Fibroblast of mammary gland (primary cell): ENCODE measurements at places on chromosomes 6 and 20.

DNA sequence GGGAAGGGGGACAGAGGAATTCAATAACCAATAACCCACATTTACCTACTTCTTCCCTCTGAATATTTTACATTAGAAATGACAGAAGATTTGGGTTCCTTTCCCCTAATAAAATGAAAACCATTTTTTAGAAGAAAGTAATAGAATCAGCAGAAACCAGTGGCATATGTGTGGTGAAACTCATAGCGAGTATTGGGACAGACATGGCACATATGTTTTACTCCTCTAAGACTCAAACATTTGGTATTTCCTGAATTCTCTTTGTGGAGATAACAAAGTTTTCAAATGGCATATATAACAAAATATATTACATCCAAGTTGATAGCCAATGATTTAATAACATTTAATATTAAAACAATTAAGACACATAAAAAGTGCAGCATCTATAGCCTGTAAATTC lies 12.9 kb upstream of the BEND3 start:
- peak; percentile 32 for DNase-seq

- DNase-seq, result no peak
Measured at GRCh38 chr6:160832422-160832821, 130.4 kb downstream of the PLG start.

- DNase-seq, result no peak
Measured at GRCh38 chr20:55052459-55052858, 577.1 kb downstream of the DOK5 start.

- no peak for DNase-seq
Measured at GRCh38 chr6:95785785-95786184, 208.4 kb downstream of the MANEA start.

- no peak for DNase-seq
Measured at GRCh38 chr6:170209354-170210025, 81.4 kb downstream of the DLL1 start.

GRCh38 chr6:30700340-30700739 lies 9.6 kb upstream of the NRM start:
- no peak for DNase-seq

DNA sequence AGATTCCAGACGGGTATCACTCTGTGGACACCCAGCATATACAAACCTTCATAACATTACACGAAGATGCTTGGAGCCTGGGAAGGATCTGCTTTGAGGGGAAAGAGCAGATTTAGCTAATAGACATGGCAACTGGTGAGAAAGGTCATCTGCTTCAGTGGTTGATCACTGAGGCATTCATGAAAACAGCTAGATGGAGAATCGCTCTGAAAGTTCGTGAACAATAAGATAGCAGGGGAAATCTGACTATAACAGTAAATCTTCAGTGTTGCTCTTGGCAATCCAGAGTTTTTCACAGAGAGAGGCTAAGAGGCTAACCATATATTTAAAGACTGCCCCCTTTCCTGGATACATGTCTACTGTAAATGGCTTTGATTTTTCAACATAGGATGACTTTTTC lies 245.3 kb downstream of the FARS2 start:
- no peak for DNase-seq

DNA sequence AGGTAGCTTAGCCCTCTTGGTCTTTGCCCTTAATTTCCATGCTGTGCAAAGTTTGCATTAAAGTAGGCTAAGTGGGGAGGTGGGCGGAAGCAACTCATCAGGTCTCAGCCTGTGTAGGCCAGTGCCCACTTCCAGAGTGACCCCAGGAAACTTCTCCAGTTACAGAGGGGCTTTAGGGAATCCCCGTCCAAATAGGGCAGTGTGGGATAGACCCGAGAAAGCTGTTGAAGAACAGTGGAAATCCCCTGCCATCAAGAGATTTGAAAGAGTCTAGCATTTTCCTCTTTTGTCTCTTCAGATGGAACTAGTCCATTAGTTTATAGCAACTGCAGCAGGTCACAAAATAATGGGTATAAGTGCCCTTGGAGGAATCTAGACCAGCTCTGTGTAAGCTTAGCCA lies 20.2 kb downstream of the SF3B5 start:
- no peak for DNase-seq

DNA sequence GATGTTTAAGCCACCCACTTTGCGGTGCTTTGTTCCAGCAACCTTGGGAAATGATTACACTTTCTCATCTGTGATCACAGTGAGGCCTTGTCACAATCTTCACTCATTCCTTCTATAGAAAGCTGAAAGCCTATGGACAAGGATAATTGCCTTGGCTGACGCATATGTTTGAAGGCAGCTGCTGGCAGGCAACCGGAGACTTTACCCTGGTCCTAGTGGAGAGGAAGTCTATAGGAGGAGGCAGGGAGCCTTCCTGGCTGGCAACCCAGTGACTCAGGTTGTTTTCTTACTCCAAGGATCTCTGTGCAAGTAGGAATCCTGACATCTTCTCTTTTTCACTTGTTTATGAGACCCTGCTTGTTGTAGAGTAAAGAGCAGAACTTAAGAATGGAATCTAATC lies 34.1 kb upstream of the ESR1 start:
- peak; percentile 10 for DNase-seq

GRCh38 chr6:33716890-33717632 lies 5.6 kb upstream of the UQCC2 start:
- no peak for DNase-seq

DNA sequence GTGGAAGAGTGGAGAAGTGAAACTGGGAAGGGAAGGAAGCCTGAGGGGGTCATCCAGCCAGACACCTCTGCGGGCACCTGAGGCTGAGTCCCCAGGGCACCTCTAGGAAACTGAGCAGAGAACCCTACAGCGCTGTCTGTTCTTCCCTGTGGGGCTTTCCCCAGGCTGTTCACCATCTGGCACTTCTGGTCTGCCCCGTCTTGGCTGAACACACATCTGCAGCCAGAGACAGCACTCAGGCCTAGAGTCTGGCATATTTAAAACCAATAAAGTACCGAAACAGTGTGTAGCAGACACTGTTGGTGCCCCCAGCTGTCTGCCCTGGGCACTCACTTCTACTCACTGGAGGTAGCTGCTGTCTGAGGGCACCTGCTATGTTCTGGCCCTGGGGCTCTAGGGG lies 9.4 kb upstream of the ARFGEF2 start:
- DNase-seq, result no peak

DNA sequence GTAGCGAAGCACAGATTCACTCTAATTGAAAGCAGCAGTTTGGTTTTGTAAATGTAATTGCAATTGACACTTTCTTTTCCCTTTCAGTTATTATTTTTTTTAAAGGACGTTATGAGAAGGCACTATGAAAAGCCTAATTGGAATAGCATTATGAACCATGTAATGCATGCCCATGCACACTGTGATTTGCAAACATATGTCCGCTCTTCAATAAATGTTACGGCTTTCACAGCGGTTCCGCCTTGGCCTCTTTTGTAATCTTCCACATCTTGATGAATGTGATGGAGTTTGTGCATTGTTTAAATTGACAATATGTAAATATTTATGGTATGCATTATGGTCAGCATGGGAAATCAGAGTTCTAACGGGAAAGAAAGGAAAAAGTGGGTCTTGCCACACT lies 61.3 kb downstream of the SAMD5 start:
- no peak for DNase-seq

DNA sequence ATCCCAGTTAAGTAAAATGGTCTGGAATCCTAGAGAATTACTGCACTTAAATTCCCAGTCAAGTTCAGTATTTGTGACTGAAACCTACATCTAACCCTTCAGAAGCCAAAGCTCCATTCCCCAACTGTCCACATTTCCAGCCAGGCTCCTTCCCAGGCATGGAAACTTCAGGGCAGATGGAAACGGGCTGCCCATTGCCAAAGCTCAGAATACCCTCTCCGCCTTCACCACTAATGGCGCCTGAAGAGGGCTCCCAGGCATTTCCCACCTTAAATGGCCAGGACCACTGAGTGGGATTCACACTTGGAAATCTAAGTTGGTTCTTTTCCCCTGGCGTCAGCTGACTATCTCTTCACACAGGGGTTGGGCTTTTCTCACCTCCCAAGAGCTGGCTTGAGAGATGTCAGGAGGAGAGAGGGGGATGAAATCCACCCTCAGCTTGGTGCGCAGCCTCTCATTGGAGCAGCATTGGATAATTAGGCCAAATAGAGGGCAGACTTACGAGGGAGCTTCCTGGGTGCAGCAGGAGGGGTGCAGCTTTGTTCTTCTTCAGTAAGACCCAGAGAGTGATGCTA lies 82.9 kb downstream of the ANKRD60 start:
- DNase-seq, result no peak

DNA sequence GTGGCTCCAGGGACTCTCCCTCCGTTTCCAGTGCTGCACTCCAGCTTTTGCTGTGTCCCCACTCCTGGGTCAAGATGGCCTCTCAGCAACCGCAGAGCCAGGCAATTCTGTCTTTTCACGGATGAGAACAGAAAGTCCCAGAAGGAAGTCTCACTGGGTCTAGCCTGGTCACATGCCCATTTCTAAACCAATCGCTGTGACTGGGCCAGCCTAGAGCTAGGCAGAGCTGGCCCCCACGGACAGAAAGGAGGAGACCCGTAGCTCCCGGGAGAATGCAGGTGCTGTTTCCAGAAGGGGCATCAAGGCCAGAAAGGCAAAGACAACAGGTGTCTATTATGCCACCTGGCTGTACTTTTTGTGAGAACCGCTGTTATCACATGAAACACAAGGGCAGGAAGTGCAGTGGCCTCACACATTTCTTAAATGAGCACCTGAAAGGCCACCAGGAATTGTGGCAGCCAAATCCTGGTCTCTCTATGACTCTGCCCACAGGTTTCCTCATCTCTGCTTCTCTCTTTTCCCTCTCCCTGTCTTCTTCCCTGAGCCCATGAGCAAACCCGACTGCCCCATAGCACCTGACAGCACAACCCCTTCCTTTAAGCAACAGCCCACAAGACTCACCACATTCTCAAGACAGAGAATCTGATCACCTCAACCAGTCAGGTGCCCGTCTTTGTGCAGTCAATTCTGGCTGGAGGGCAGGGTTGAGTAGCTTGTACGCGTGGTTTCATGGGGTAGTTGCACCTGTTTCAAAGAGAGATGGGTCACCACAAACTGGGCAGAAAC lies 37.1 kb upstream of the B4GALT5 start:
- DNase-seq, result no peak

DNA sequence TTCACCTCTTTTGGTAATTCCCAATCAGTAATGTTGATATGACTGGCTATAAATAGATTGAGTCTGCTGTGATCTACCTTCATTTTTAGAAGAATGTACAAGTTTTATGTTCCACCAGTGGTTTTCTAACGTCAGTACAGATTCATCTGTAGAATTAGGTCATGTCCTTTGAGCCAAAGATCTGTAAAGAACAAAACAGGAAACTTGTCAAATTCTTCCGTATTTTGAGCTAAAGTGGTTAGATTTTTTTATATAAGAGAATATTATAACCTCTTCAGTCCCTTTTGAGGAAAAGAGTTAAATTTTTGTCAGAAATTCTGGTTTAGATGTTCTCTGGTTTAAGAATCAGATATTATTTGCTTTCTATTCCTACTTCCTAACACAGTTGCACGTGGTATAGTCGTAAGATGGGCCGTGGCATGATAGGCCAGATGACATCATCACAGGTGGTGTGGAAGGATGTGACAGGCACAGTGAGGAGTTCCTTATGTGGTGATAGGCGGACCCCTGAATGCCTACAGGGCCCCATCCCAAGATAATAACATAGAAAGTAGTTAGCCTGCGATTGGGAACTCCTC lies 62.3 kb downstream of the SNX9 start:
- no peak for DNase-seq

DNA sequence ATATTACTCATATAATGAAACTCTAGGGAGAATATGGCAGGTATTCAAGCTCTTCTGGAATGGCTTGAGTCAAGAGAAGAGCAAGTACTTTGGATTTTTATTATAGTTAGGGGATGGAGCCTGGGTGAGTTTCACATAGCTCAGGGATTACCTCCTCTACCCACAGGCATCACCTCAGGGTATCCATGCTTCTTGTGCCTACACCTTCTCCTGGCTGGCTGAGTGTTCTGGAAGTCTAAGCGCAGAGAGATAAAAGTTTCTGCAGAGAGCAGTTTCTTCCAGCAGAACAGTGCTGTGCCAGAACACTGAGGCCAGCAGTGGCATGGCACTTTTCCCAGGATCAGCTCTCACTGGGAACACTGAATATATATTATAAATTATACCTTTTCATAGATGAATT lies 199.7 kb upstream of the KCNQ5 start:
- no peak for DNase-seq

DNA sequence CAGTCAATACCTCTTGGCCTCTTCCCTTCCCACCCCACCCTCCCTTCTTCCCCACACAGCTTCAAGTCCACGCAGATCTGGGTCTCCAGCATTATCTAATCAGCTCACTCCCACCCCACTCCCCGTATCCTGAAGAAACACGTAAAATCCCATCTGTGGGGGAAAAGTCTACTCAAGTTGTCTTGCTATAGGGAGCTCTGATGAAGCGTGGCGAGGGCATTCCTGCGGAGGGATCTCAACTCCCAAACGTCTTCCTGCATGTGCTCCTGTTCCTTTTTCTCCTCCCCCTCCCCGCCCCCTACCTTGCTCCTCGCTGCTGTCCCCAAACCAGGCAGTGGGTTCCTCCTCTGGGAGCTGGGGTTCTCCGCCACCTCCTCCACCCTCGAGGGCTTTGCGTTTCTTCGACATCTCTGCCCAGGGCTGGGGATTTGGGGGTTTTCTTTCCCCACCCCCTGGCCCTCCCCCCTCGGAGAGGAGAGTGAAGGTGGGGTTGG lies 181.8 kb downstream of the TBXT start:
- no peak for DNase-seq

GRCh38 chr6:10545482-10545881 lies 24.3 kb downstream of the GCNT2 start:
- no peak for DNase-seq

DNA sequence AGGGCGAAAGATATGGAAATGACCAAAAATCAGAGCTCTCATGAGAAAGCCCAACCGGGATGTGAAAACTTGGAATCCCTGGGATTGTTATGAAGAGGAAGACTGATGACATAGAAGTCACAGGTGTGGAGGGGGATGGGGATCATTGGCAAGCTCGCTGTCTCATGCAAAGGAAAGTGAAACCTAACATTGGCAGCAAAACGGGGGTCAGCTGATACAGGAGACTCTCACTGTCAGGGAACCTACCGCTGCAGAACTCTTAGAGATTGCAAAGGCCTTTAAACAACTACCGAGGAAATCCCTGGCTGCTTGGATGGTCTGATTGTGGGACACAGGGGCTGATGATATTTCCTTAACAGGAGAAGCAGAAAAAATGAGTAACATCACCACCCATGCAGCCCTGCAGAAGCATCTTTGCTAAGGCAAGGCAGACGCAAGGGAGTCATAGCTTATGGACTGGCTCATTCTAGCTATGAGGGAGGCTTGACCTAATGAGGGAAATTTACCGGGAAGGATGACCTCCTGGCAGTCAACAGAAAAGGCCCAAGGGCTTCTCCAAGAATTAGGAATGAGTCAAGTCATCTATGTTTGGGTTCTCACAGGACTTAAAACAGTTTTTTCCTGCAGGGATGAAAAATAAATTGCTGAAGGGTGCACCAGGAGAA lies 7.0 kb downstream of the MUC21 start:
- no peak for DNase-seq

- DNase-seq, result no peak
Measured at GRCh38 chr6:92337571-92337970, 1081.8 kb downstream of the EPHA7 start.

DNA sequence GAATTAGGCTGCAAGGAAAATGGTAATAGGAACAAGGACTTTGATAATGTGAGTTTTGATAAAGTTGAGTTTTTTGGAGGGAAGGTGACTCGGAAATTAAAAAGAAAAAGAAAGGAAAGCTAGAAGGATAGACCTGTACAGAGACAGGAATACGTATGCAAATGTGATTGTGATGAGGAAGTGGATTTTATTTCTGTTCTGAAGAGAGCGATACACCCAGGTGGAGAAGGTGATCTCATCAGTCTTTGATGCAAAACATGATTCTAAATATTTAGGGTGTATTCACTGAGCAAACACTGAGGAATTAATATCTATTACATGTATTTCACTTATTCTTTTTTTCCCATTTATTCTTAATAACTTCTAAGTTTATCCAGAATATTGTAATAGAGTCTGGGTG lies 9.2 kb upstream of the PLEKHG1 start:
- no peak for DNase-seq
